ENCODE measurements at places on chromosomes 2 and 18.

DNA sequence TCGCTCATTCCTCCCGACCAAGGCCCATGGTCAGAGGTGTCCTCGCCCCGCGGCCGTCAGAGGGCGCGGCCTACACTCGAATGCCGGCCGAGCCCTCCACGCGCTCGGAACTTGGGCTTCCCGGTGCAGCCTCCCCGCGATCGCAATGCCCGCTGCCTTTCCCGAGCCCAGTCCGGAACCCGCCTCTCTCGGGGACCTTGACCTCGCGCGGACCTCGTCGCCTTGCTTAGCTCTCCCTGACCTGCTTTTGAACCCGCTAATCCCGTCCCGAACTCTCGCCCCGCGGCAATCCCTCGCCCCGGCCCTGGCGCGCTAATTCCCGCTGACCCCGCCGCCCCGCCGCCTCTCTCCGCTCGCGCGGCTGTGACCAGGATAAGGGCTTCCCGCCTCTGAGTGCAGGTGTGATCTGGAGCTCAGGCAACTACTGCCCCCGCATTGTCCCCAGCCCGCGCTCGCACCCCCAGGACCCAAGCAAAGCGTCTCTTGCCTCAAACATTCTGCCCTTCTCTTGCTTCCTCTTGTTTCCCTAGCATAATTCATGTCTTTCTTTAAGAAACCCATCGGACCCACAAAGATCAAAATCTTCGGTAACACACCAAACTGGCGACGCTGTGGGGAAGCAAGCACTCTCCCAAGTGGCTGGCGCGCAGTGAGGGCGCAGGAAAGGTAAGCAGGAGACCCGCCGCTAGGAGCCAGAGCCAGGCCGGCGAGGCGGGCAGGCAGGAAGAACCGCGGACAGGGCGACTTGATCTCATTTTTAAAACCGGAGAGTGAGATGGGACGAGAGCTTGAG is 46.6 kb upstream of the ATP6V1B1 start:
- DNase-seq: no peak

- no peak for DNase-seq
Observed at GRCh38 chr2:89767572-89768435, 1076.3 kb downstream of the RPIA start.

- no peak for DNase-seq
Observed at GRCh38 chr2:7929281-7929680, 752.6 kb upstream of the ID2 start.

GRCh38 chr2:216205486-216205885 is 96.3 kb downstream of the XRCC5 start:
- no peak for DNase-seq

DNA sequence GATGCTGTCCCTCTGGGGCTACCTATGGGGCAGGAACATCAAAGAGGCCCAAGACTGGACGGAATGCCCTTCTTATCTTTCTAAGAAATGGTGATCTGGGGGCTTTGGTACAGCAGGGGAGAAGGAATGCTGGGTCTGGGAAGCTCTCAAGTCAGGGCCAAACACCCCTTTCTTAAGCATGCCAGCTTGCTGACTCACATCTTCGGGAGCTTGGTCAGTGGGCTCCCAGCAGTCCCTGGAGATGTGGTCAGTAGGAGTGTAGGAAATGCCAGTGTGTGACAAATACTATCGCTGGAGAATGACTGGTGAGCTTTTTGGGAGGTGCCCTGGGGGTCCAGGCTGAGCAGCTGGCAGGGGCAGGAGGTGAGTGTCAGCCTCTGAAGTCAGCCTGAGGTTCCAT is 105.0 kb upstream of the CDC42EP3 start:
- peak; percentile 95 for DNase-seq

DNA sequence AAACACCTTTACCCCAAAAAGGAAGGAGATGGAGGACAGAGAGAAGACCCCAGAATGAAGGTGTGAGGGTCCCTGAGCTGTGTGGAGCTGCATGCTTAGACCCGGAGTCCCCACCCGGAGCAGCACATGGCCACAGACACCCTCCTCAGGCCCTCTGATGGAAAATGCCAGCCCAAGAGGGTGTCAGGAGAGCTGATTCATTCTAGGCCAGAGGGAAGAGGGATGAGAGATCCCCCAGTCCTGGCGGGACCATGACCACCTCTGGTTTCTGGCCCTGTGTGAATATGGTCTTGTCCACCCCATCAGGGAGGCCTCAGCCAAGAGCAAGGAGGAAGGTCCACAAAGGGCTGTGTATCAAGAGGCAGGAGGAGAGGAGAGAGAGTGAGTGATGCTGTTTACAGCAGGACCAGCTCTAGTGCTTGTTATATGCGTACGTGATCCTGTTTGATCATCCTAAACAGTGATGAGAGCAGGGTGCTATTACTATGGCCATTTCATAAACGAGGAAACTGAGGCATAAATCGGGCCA is 186.6 kb upstream of the HAAO start:
- no peak for DNase-seq

- DNase-seq: no peak
Observed at GRCh38 chr2:185807351-185807750, 68.7 kb downstream of the FSIP2 start.

GRCh38 chr18:28723506-28723905 is 546.6 kb upstream of the CDH2 start:
- DNase-seq: peak; percentile 3

- peak; percentile 80 for DNase-seq
Observed at GRCh38 chr2:150127995-150128394, 359.5 kb downstream of the RND3 start.

DNA sequence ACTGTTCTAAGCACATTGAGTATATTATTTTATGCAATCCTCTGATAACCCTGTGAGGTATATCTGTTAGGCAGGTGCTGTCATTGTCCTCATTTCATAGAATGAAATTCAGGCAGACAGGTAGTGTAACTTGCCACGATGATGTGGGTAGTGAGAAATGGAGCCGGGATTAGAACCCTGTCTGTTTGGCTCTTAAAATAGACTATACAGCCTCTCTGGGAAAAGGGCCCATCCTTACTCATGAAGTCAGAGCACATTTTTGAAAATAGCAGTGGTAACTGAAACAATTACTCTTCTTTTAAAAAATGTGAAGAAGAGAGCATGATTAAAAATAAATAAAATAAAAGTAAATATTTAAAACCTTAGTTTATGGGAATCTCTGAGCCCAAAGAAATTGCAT is 23.0 kb downstream of the FAM171B start:
- no peak for DNase-seq

GRCh38 chr18:72452328-72452727 is 91.8 kb downstream of the CBLN2 start:
- no peak for DNase-seq

DNA sequence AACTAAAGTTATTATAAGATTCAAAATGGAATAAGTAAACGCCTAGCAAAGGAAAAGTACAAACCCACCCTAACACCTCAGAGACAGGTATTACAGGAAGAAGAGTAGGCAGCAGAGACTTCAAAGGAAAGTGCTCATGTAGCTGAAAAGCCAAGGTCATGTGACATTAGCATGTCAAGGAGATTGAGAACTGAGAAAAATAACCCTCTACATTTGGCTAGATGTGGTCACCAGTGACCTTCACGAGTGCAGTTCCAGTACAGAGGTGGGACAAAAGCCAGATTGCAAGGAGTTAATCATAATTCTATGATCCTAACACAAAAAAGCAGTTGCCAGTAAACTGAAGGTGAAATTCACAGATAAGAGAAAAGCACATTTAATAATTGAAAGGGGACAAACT is 252.7 kb downstream of the ZEB2 start:
- no peak for DNase-seq

DNA sequence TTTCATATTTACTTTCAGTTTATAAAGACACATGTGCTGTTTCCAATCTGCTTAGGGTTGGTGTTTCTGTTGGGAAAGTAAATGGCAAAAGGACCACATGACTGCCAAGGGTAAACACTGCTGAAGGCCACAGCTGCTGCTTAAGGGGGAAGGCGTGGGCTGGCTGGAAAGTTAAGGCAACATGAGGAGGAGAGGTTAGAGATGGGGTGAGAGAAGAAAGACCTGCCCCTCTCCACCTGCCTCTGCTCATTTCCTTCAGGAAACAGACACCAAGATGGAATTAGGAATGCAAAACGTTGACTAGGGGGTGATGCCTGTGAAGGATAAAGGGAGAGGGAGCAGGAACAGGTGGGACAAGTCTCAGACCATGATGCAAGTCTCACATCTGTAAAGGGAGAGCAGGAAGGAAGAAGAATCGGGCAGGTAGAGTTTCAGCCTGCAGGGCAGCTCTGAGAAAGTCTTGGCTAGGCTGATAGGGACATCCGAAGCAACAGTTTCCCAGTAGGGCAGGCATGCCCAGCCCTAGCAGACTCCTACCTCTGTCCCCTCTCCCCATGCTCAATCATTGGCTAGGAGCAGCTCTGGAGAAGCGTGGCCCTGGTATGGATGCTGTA is 86.0 kb downstream of the CDC42EP3 start:
- DNase-seq: no peak

GRCh38 chr2:29360016-29360784 is 245.0 kb downstream of the CLIP4 start:
- DNase-seq: no peak

DNA sequence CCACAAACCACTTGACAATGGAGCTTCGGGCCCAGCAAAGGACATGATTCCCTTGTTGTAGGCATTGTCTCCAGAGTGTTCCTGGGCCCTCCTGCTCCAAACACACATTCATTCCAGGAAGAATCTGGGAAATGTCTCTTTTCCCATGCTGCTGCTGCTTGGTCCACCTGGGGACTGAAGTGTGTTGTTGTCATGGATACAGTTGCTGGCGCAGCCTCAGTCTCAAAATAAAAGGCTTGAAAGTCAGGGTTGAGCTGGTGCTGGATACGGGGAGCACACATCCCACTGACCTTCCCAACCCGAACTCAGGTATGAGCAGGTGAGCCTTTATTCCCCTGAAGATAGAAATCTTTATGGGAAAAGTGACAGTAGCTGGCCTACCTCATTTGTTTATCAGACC is 30.6 kb upstream of the SPP2 start:
- no peak for DNase-seq

GRCh38 chr2:66435549-66435875 is 587 bp downstream of the MEIS1 start:
- no peak for DNase-seq

DNA sequence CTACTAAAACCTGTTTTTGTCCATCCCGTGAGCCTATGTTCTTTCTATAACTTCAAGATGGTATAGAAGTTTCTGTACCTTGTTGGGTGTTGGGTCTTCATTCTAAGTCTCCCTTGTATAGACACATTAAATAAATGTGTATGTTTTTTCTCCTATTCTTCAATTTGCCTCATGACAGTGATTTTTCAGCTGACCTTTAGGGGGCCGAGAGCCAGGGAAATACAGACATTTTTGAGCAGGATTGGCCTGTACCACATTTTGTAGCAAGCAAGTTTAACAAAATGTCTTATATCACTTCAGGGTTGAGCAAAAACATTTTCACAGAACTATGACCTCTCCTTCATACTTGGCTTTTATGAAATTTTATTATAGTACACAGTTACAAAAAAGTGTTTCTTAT is 495.4 kb upstream of the CDH7 start:
- DNase-seq: no peak

DNA sequence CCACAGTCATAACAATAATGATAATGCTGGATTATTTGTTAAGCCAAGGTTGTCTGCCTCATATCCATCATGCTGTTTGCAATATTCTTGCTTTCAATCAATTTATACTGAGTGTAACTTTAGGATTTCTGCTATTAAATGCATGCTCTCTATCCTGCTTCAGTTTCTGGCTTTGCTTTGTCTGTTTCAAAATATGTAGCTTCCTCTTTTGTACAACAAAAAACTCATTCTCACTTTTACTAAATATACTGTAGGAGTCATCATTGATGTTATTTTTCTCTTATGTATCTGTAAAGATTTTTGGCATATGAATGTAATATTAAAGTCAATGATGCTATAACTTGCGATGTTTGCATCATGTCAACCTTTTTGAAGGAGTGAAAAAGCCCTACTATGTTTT is 149.3 kb downstream of the GPD2 start:
- no peak for DNase-seq

- no peak for DNase-seq
Observed at GRCh38 chr2:19979932-19980331, 10.0 kb downstream of the WDR35 start.

GRCh38 chr2:113203901-113204519 is 30.2 kb downstream of the PSD4 start:
- peak; percentile 83 for DNase-seq

- no peak for DNase-seq
Observed at GRCh38 chr2:12363138-12363537, 353.6 kb upstream of the TRIB2 start.

- DNase-seq: no peak
Observed at GRCh38 chr18:35071819-35072247, 30.6 kb downstream of the MAPRE2 start.

DNA sequence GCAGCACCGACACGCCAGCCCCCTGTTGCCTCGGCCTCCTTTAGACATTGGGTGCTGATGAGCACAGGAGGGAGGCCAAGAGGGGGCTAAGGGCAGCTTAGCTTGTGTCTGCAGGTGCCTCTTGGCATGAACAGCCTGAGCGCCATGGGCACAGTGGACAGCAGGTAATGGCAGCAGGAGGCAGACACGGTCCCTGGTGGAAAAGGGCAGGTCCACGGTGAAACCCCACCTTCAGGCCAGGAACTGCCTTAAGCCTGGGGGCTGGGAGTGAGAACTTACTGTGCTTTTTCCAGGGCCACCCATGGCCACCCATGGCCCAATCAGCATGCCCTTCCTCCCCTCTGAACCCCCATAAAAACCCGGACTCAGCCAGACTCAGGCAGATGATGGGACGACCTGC is 633.4 kb upstream of the TMEFF2 start:
- DNase-seq: no peak

Measured in kidney tubule cell (primary cell).